Right renal pelvis (tissue), 4 donors: ENCODE measurements at places on chromosomes 11 and 22. TPM values are rescaled to one million over a fixed set of nuclear protein-coding genes. Genes with fewer than 3 reads are reported as not detected.

CBX7 gene
- polyA plus RNA-seq = 8.9 TPM

CEP126 gene
- 5.2 TPM for polyA plus RNA-seq

CHRM4 gene
- polyA plus RNA-seq = 0.28 TPM

DRICH1 gene
- polyA plus RNA-seq = 1.1 TPM

MYH9 gene
- polyA plus RNA-seq = 277 TPM

PIK3IP1 gene
- 12.4 TPM for polyA plus RNA-seq

PATE2 gene
- not detected for polyA plus RNA-seq

MEN1 gene
- 35.0 TPM for polyA plus RNA-seq

PDE3B gene
- polyA plus RNA-seq = 9.5 TPM

CELSR1 gene
- polyA plus RNA-seq = 30.9 TPM

KCTD14 gene
- 15.4 TPM for polyA plus RNA-seq
